ENCODE measurements at places on chromosomes 1 and 21.

DNA sequence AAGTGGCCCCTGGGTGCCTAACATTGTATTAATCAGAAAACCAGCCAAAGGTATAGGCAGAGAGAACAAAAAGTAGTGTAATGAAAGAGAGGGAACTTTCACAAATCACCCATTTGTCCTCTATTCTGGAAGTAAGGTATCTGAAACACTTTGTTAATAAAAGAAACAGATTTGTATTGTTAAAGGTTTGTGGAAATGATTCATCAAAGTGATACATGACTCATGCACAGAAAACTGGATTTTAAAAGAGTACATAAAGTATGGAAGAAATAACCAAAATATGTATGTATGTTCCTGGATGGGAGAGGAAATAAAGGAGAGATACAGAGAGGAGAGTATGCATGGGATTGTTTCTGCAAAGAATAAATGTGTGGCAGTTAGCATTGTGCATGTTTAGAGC, 126.8 kb downstream of the RGS21 start:
- DNase-seq = no peak
- no peaks in the 10 kb centered on the region for H3K4me1 ChIP-seq
- H3K27me3 ChIP-seq = no peaks in the 10 kb centered on the region
- no peaks in the 10 kb centered on the region for H3K36me3 ChIP-seq

GRCh38 chr1:195580988-195581387, 1027.3 kb downstream of the KCNT2 start:
- no peak for DNase-seq
- H3K27me3 ChIP-seq = no peaks in the 10 kb centered on the region
- H3K36me3 ChIP-seq = no peaks in the 10 kb centered on the region

DNA sequence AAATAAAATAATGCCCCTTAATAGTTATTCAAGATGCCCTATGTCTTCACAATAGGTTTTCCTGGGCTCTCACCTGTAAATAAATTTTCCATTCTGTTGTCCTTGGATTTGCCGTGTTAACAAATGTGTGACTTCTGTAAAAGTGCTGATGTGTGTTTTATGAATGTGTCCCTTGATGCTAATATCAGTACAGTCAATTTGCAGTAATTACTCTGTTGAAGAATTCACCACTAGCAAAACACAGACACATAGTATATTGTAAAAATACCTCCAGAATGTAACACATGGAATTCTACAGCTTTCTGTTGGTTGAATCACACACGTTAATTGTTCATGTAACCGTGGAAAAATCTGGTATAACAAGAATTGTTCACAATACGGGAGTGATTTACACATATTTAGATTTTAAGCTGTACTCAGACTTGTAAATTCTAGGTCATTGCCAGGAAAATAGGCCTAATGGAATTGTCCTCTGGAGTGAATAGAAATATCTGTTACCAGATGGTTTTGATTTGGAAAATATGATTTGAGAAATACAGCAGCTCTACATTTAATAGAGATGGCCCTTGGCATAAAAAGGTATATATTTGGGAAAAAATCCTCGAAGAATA, 36.7 kb upstream of the KCNK2 start:
- H3K27me3 ChIP-seq = no peaks in the 10 kb centered on the region
- H3K4me1 ChIP-seq = no peaks in the 10 kb centered on the region
- no peak overlapping the region for H3K4me3 ChIP-seq
- no peaks in the 10 kb centered on the region for H3K36me3 ChIP-seq
- no peak overlapping the region for H3K27ac ChIP-seq

DNA sequence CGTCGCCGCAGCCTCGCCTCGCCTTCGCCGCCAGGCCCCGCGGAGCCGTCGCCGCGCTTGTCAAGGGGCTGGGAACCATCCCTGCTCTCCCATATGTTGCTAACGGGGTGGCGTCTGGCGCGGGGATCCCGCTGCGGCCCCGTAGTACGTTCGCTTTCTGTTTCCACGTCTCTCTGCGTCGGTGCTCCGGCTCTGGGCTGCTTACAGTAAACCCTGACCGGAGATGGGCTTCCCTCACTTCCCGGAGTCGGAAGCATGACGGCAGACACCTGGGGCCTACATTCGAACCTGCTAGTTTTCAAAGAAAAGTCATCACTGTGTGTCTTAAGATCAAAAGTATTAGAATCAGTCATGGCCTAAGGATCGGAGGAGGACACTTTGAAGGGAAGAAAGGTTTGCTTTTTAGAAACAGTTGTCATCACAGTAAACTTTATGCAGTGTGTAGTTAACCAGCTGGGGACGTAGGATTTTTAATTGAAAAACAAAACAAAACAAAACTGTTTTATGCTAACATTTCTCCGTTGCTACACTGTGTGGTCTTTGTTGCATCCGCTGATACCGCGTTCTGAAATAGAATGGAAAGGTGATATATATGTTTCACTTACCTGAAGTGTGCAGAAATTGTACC, 69.0 kb downstream of the SLC35A3 start:
- H3K4me1 ChIP-seq = no peaks in the 10 kb centered on the region
- no peaks in the 10 kb centered on the region for H3K27me3 ChIP-seq
- peak overlapping the region; percentile 99 for H3K27ac ChIP-seq
- peak; percentile 71 for DNase-seq
- peak overlapping the region; percentile 96 for H3K4me3 ChIP-seq

GRCh38 chr21:26281506-26281905, 110.9 kb upstream of the APP start:
- H3K4me1 ChIP-seq = no peaks in the 10 kb centered on the region
- no peak overlapping the region for H3K27ac ChIP-seq
- no peaks in the 10 kb centered on the region for H3K36me3 ChIP-seq

GRCh38 chr1:243725075-243725474, 125.0 kb downstream of the AKT3 start:
- no peaks in the 10 kb centered on the region for H3K36me3 ChIP-seq
- no peak overlapping the region for H3K27ac ChIP-seq
- no peak overlapping the region for H3K4me3 ChIP-seq

DNA sequence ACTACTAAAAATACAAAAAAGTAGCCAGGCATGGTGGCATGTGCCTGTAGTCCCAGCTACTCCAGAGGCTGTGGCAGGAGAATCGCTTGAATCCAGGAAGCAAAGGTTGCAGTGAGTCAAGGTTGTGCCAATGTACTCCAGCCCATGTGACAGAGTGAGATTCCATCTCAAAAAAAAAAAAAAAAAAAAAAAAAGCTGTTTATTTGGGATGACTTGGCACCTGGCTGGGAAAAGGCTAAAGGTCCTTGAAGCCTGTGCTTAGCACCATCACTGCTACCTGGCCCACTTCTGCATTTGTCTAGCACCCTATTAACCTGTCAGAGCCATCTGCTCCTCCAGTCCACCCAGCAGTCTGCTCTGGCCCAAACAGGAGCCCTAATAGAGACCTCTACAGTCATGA, 25.0 kb downstream of the PRDX6 start:
- no peaks in the 10 kb centered on the region for H3K4me1 ChIP-seq
- no peaks in the 10 kb centered on the region for H3K36me3 ChIP-seq
- no peak overlapping the region for H3K27ac ChIP-seq
- no peaks in the 10 kb centered on the region for H3K27me3 ChIP-seq
- DNase-seq = no peak

- peak overlapping the region; percentile 50 for H3K4me3 ChIP-seq
- peaks cover 53% of the 10 kb centered on the region for H3K4me1 ChIP-seq
- no peaks in the 10 kb centered on the region for H3K36me3 ChIP-seq
- no peak for DNase-seq
Measured at GRCh38 chr1:924656-925560, 1.2 kb downstream of the SAMD11 start.

DNA sequence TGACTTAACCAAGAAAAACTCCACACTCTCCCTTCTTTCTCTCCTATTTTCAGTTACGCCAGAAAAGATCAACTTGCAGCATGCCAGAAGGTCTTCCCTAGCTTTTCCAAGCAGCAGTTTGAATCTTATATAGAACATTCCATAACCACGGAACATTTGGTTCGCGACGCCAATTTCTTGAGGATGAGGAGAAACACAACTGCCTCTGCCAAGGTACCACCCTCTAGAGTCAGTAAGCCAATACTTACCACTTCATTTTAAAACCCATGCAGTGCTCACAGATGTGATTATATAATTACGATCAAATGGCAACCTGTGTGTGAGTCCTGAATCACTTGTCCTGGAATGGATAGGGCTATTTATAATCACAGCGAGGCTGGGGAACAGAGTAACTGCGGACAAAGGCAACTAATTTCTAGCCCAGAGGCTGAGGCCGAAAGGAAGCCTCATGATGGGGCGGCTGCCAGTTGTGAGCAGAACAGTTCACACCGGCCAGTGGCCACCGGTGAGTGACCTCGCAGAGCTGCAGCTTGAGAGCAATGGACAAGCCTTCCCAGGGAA, 43.2 kb upstream of the BACE2 start:
- H3K27ac ChIP-seq = no peak overlapping the region
- H3K36me3 ChIP-seq = no peaks in the 10 kb centered on the region
- no peaks in the 10 kb centered on the region for H3K27me3 ChIP-seq

- no peak overlapping the region for H3K4me3 ChIP-seq
- DNase-seq = no peak
- H3K27me3 ChIP-seq = no peaks in the 10 kb centered on the region
- no peaks in the 10 kb centered on the region for H3K36me3 ChIP-seq
Measured at GRCh38 chr1:12287869-12288268, 58.0 kb downstream of the VPS13D start.

Measured in Peyer's patch (tissue), 4 donors.